ENCODE measurements at places on chromosomes 11 and 22.

- DNase-seq, result no peak
Observed at GRCh38 chr22:37427711-37428635, 694 bp upstream of the ELFN2 start.

- DNase-seq, result no peak
Observed at GRCh38 chr11:108994887-108995286, 330.0 kb downstream of the DDX10 start.

GRCh38 chr11:12245549-12246016 is 131.8 kb upstream of the PARVA start:
- DNase-seq, result no peak

DNA sequence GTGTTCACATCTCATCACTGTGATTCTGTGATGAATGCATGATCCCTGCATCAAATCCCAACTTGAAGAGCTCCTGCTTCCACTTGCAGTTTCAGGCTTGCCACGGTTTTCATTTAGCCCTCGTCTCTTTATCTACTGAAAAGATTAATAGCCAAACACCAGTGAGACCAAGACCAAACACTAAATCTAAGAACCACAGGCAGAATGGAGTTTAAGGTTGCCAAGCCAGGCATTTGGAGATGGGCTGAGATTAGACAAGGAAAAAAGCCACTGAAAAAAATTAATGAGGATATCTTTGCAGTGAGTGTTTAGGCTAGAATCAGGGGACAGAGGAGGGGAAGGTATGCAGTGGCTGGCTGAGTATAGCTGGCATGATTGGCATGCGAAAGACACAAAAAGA is 227.2 kb upstream of the BLID start:
- peak; percentile 38 for DNase-seq

DNA sequence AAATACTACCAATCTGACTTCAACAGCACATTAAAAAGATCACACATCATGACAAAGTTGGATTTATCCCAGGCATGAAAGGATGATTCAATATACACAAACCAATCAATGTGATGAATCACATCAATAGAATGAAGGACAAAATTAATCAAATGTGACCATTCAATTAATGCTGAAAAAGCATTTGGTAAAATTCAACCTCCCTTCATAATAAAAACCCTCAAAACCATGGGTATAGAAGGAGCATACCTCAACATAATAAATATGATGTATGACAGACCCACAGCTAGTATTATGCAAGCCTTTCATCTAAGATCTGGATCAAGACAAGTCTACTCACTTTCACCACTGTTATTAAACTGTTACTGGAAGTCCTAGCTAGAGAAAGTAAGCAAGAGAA is 921.7 kb upstream of the RAG2 start:
- DNase-seq, result no peak

- no peak for DNase-seq
Observed at GRCh38 chr22:36285017-36285416, 32.1 kb downstream of the APOL1 start.

DNA sequence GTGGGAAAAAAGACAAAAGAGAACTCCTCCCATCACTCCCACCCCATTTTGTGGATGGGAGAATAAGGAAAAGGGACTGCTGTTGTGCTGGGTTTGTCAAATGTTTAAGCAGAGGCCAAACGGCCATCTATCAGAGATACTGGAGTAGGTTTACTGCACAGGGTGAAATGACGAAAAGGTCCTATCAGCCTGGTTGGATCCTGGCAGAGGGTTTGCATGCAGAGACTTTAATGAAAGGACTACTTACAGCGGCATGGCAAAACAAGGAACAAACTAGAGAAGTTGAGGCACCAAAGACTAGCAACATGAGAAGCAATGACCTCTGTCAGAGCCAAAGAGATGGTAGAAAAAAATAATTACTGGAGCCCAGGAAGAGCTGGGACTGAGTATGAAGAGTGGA is 32.2 kb upstream of the HEPHL1 start:
- DNase-seq, result no peak

GRCh38 chr22:46508491-46508999 is 28.9 kb downstream of the CELSR1 start:
- DNase-seq, result no peak

DNA sequence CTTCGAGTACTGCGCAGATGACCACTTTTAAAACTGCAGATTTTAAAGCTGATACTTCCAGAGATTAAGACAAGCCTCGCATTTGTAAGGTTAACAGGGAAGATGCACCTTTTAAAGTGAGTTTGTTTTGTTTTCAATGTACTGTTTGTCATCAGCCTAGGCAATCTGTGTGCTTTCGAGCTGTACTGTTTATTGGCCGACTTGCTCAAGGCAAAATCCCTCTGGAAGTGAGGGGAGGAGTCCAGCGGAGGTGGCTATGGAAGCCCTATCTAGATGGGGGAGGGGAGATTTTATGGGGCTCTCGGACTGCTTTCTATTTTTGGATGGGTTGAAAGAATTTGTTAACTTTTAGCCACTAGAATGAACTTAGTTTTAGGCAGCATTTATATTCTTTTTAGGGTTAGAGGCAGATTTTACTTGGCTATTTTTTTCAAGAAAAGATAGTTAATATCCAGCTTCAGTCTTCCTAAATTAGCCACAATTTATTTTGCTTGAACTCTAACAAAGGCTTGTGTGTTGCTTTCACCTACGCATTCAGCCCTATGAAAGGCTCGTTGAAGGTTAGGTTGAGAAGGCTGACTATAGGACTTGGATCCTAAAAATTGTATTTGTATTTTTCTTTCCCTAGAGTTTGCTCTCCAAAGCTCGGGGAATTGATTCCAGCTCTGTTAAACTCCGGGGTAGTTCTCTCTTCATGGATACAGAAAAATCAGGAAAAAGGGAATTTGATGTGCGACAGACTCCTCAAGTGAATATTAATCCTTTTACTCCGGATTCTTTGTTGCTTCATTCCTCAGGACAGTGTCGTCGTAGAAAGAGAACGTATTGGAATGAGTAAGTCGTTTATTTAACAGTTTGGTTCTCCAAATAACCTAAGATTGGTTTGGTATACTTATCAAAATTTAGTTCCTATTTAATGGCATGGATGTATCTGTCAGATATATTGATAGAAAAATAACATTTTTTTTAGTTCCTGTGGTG is 2.1 kb downstream of the WEE1 start:
- peak; percentile 89 for DNase-seq

- DNase-seq, result peak; percentile 32
Observed at GRCh38 chr22:24938741-24939341, 7.7 kb downstream of the LHFPL7 start.

DNA sequence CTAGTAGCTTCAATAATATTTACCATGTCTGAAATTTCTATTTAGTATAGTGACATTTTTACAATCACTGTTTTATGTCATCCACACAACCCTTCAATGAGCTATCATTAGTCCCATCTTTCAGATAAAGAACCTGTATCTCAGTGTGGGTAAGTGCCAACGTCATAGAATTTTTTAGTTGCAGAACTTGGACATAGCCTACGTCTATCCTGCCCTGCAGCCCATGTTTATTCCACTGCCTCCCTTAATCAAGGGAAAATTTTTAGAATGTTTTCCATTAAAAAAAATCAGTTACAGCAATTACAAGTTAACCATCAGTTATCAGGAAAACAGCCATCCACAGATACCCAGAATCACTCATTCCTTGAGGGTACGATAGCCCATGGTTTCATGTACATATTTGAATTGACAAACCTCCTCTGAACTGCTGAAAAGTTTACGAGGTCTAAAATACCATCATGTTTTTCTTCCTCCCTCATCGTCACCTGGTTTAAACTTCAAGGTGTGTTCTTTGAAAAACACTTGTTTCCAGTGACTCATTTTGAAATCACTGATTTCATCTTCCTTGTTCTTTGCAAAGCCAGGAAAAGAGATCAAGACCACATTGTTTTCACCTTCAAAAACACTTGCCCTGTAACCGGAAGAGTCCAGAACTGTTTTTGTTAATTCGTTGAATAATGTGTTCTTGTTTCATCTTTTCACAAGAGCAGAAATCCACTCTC is 100.9 kb downstream of the FAM76B start:
- DNase-seq, result no peak

GRCh38 chr22:40534379-40535188 is 101.9 kb downstream of the MRTFA start:
- DNase-seq, result peak; percentile 71

DNA sequence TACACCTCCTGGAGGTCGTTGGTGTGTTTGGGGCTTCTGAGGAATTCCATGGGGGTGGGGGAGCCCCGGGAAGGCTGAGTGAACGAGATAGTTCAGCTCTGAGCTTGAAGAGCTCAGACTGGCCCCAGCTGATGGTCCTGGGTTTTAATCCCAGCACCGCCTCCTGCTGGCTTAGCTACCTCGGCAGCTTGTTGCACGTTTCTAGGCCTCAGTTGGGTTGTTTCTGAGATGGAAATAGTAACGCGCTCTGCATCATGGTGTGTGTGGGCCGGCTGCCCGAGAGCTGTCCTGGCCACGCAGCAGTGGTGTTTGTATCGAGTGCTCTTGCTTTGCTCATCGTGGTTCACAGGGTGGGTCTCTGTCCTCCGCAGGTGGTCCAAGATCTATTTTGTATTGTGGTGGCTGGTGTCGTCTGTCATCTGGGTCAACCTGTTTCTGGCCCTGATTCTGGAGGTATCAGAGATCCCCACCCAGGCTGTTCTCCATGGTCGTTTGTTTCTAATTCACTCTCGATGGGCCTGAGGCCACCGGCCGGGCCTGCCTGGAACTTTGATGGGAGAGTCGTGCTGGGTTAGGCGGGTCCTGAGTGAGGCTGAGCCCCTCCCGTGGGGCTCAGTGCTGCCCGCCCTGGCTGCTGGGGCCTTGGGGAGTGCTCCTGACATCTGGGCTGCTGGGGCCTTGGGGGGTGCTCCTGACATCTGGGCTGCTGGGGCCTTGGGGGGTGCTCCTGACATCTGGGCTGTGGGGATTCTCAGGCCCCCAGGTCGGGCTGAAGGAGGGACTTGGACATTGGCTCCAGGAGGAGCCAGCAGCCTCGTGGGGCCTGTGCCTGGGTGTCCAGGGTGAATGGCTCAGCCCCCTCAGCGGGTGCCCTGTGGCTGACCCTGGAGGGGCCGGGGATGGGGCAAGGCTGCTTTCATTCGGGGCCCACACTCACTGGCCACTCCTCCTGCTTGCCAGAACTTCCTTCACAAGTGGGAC is 37.7 kb downstream of the TPCN2 start:
- DNase-seq, result no peak

DNA sequence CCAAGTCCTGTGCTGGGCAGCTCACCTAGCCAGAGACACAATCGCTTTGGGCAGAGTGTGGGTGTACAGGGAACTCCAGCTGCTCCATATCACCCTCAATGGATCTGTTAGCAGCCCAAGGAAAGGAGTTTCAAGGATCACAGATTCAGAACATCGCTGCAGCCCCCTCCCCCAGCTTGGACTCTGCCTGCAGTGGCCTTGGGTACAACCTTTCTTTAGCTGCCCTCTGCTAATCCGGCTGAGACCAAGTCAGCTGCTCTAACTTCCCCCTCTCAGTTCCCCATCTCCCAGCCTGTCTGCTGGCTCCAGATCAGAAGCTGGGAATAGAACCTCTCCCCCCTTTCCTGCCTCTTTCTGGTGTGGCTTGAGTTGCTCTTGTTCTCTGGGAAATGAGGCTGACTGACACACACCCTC is 1.3 kb downstream of the TMEM86A start:
- DNase-seq, result no peak

GRCh38 chr22:19665784-19666672 is 48.3 kb upstream of the SEPTIN5 start:
- no peak for DNase-seq

- no peak for DNase-seq
Observed at GRCh38 chr11:75944515-75944914, 129.5 kb downstream of the UVRAG start.

GRCh38 chr22:36470162-36470993 is 11.1 kb downstream of the TXN2 start:
- DNase-seq, result peak; percentile 90

DNA sequence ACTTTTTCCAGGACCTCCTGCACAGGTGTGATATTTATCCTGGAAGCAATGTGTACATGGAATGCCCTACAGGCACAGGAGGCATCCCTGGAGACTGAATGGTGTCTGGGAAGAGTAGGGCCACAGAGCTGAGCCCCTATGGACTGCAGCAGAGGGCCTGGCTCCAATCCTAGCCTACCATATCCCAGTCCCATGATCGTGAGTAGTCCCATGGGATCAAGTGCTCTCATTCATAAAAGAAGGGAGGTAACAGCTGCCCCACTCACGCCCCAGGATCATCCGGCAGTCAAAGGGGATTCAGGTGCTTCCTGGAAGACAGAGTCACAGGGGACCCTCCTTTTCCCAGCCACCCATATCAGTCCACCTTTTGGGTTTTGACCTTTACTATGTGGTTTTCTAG is 24.0 kb downstream of the ANKK1 start:
- DNase-seq, result no peak

- peak; percentile 41 for DNase-seq
Observed at GRCh38 chr11:126132319-126132718, 69.7 kb upstream of the CDON start.

GRCh38 chr11:72690166-72690565 is 15.9 kb upstream of the PDE2A start:
- DNase-seq, result no peak

DNA sequence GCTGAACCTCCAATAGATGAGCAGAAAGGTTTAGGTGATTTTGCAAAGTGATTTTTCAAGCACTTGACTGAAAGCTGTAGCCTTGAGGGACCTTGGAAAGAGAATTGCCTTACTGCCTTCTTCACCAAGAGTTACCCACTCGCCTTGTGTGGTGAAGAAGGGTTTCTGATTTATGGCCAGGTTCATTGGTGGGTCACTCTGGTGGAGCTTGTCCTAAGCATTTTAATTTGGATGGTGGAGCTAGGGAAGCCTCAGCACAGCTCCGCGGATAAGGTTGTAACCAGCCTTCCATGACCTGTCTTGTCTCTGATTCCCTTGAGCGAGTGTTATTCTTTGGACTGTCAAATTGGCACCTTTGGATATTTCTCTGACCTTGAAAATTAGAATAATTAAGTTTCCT is 226.4 kb downstream of the FAT3 start:
- DNase-seq, result no peak

DNA sequence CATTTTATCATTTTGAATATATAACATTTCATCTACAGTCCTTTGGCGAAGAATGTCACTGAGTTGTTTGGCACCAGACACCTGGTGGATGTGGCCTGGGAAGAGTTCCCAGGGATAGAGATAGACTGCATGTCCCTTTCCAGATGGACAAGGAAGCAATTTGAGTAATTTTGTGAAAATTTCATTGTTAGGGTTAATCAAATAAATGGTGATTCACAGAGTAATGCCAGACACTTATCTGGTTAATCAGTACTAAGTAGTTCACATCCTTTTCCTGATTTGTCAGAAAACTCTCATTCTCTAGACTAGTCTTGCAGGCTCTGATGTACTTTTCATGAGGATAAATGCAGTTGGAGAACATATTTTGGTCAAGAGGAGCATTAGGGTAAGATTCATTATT is 41.6 kb downstream of the NAALAD2 start:
- no peak for DNase-seq

GRCh38 chr22:25368271-25368670 is 148.8 kb downstream of the CRYBB2 start:
- DNase-seq, result peak; percentile 65

DNA sequence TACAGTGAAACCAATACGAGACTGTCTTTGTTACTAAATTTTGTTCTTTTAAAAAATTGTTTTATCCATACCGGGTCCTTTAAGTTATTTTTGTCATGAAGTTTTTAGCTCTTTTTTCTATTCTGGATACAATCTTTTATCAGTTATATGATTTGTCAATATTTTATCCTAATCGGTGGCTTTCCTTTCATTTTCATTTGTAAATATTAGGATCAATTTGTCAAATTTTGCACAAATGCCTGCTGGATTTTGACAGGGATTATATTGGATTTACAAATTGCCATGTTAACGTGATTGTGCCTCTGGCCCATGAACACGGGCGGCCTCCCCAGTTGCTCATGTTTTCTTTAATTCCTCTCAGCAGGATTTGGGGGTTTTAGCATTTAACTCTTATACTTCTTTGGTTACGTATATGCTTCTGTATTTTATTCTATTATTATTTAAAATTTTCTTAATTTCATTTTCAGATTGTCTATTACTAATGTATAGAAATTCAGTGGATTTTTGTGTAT is 20.7 kb upstream of the KRTAP5-6 start:
- no peak for DNase-seq

All from astrocyte of the spinal cord (primary cell).